WTC11 (cell line): ENCODE measurements at places on chromosomes 2 and 18.

DNA sequence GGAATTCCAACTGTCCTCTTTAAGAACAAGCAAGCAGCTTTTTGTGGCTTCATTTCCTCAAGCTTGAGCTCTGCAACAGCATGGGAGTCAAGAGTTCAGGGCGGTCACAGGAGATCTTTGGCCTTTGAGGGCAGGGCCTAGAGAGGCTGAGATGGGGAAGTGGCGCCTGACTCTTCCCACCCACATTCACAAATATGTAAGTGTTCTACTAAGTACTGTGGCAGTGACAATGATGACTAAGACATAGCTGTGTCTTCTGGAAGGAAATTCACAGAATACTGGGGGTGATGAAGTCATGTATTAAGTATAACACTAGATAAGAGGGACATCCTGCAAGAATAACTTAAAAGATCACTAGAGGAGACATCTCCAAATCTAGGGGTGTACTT is 15.0 kb downstream of the RND3 start:
- DNase-seq: no peak

DNA sequence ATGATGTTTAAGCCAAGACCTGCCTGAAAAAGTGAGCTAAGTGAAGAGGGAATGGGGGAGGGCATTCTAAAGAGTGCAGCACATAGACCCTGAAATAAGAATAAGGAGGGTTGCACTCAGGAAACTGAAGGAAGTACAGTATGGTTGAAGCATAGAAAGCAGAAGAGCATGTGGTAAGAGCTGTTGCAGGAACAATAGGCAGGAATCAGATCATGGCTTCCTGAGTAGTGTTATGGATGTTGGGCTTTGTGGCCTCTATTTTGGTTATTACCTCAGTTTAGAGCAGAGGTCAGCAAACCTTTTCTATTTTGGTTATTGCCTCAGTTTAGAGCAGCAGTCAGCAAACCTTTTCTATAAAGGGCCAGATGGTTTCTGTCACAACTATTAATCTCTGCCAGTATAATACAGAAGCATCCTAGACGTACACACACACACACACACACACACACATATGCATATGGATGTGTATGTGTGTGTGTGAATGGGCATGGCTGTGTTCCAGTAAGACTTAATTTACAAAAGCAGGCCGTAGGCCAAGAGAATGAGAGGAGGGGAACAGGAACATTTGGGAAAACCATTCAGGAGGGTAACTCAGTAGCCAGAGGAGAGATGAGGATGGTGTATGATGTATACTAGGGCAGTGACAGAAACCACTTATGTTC is 91.1 kb upstream of the MYO3B start:
- no peak for DNase-seq

DNA sequence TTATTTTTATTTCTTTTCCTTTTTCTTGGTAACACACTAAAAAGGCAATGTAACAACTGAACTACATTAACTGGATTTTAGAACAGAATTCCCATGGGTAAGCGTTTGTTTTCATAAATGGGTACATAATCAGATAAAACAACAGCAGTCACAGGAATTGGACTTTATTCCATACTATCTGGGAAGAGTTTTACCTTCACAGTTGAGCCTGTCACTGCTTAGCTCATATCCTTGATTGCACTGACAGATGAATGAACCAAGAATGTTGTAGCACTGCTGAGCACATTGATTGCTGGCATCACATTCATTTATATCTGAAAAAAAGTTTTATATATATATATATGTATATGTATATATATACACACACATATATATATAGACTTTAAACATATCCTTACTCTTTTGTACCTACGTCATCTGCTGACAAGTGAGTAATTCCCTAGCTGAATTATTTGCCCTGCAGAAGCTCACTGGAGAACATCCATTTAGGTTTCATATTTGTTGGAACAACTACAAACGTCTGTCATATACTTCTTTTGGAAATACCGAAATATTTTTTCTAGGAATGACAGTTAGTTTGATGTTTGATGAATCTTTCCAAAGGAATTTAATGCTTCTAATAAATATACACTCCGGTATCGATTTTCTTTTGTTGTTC is 47.0 kb downstream of the EFEMP1 start:
- no peak for DNase-seq

GRCh38 chr18:31504455-31505147 is 6.6 kb downstream of the DSG2 start:
- DNase-seq: no peak

GRCh38 chr2:241391892-241392665 is 36.0 kb downstream of the FARP2 start:
- peak; percentile 27 for DNase-seq

- DNase-seq: no peak
Observed at GRCh38 chr2:231684314-231685223, 23.8 kb upstream of the PTMA start.

GRCh38 chr2:235238537-235238936 is 255.3 kb upstream of the AGAP1 start:
- no peak for DNase-seq

DNA sequence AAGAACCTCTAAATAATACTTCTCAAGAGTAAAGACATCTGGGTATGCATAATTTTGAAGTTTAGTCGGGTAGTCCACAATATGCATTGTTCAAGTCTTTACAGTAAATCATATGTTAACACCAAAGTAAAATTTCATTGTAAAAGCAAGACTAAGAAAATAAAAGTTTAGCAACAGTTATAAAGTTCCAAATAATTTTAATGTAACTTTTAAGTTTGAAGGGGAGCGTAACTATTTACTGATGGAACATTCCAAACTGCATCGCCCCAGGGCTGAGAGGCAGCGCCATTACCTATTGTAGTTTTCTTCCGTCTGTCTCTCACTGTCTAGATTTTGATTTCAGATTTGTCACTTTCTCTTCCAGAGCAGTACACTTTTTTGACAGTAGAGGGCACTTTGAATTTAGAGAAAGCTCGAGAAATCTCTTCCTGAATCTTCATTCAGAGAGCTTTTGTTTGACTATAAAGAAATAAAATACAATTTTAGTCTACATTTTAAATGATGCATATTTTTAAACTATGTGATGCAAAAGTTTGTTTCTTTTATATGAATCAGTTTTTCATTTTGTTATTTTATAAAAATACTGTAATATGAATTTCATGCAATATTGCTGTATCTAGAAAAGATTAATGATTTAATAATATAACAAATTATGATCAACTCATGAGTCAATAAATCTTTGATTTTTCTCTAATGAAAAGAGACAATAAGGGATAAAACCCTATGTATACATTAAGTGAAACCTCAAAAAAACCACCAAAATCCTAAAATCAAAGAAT is 389.8 kb downstream of the FIGN start:
- DNase-seq: no peak

DNA sequence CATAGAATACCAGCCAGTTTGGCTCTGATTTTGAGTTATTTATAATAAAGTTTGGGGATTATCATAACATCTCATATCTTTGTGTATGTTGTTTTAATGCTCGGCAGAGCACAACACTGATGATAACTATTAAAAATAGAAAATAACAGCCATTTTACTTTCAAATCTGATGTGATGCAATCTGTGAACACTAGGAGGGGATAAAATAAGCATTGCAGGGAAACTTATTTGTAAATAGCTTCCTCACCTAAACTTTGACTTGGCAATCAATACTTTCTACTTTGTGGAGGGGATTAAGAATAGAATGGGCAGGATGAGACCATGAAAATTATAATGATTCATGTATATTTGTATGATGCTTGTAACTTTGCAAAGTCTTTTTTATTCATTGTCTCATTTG is 54.4 kb downstream of the USP14 start:
- no peak for DNase-seq

GRCh38 chr18:62452280-62452831 is 70.5 kb upstream of the ZCCHC2 start:
- no peak for DNase-seq

DNA sequence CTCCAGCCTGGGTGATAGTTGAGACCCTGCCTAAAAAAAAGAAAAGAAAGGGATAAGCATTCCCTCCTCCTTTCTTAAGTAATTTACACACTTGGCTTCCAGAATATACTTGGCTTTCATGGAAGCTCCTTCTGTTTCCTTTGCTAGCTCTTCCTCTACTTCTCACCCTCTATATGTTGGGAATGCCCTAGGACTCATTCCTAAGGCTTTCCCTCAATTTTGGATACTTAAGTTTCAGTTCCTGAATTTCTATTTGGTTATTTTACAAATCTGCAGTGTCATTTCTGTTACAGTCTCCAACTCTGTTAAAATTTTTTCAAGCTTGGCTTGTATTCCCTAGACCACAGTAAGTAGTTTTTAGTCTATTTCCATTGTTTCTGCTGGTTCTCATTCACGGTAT is 23.6 kb downstream of the SP3 start:
- DNase-seq: no peak

DNA sequence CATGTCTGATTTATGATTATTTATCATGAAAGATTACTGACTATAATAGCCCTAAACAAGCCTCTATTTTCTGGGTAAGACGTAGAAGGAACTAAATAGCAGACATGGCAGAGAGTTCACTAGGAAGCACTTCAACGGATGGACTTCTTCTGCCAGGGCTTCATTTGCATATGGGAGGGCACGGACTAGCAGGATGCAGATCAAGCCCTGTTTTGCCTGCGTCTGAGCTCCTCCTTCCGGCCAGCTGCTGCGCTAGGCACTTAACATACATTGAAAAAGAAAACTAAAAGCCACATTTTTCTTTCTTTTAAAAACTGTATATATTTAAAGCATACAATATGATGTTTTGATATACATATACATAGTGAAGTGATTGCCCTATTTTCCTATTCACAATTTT is 340.0 kb upstream of the MEX3C start:
- DNase-seq: peak; percentile 58
